Esophagus squamous epithelium (tissue), 5 donors: ENCODE measurements at places on chromosomes 16 and 17.

DNA sequence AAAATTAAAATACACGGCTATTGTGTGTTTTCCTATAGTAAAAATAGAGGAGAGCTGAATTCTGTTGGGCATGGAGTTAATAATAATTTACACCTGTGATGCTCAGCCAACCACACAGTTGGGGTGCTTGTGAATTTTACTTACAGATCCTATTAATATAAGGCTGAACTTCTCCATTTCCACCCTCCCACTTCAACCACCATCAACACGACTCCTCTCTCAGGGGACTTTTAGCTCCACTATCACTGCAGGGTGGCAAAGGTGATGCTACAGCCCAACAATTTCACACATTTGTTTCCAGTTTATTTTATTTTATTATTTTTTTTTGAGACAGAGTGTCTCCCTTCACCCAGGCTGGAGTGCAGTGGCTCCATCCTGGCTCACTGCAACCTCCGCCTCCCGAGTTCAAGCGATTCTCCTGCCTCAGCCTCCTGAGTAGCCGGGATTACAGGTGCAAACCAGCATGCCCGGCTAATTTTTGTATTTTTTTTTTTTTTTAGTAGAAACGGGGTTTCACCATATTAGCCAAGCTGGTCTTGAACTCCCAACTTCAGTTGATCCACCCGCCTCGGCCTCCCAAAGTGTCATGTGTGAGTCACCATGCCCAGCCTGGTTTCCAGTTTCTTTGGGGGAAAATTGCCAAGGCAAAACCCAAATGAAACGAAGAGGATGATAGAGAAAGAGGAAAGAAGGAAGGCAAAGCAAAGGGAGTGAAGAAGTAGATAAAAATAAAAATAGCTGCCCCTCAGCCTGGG lies 57.9 kb downstream of the GNA13 start:
- DNase-seq: no peak

DNA sequence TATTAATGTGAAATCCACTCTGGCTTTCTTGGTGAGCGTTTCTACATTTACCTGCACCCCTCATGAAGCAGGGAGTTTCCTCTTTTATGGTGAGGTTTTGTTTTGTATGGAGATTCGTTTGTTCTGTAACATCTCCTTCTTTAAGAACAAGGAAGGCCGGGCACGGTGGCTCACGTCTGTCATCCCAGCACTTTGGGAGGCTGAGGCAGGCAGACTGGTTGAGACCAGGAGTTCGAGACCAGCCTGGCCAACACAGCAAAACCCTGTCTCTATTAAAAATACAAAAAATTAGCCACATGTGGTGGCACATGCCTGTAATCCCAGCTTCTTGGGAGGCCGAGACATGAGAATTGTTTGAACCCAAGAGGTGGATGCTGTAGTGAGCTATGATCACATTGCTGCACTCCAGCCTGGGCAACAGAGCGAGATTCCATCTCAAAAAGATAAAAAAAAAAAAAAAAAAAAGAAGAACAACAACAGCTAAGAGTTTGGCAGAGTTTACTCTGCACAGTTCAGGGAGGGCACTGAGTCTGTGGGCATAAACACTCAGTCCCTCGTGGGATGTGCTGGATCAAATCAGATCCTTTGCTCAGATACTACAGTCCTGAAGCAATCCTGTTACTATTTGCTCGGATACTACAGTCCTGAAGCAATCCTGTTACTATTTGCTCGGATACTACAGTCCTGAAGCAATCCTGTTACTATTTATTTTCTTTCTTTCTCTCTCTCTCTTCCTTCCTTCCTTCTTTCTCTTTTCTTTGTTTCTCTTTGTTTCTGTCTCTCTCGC lies 28.9 kb downstream of the ADCY9 start:
- DNase-seq: no peak

DNA sequence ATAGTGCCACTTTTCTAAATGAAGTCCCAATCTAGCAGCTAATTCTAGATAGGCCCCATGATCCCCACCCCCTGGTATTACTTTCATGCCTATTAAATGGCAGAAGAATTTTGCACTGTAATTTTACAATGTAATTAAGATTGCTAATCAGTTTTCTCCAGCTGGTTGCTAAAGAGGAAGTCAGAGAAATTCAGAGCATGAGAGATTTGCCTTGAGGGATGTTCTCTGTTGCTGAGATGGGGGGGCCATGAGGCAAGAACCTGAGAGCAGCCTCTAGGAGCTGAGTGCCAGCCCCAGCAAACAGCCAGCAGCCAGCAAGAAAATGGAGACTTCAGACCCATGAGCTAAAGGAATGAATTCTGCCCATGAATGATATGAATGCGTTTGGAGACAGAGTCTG lies 38.9 kb downstream of the SHCBP1 start:
- DNase-seq: no peak

GRCh38 chr17:39792526-39793221 lies 54.9 kb downstream of the GRB7 start:
- no peak for DNase-seq

DNA sequence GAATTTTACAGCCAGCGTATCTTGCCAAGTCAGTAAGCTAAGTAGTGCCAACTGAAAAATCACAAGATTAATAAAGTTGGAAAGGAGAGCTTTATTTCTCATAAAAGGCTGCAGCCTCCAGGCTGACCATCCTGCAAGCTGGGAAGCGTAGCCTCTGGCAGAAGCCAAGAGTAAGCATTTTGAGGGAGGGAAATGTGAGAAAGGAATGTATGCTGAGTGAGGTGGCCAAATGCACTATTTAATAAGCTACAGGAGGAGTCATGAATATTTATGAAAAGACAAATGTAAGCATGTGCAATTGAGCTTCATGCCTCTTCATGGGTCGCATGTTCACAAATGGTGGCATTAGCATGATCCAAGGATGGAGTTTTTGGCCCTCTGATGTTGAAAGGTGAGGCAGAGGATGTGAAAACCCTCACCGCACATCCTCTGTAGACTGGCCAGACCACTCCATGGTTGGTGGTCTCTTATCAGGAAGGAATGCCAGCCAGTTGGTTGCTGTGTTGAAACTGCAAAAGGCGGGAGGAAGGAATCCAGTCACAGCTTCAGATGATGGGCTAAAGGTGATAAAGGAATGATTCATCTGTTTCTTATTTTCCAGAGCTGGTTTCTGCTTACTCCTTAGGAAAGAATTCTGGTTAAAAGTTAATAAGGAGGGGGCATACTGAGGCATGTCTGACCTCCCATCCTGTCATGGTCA lies 9.2 kb downstream of the KRT33B start:
- no peak for DNase-seq

DNA sequence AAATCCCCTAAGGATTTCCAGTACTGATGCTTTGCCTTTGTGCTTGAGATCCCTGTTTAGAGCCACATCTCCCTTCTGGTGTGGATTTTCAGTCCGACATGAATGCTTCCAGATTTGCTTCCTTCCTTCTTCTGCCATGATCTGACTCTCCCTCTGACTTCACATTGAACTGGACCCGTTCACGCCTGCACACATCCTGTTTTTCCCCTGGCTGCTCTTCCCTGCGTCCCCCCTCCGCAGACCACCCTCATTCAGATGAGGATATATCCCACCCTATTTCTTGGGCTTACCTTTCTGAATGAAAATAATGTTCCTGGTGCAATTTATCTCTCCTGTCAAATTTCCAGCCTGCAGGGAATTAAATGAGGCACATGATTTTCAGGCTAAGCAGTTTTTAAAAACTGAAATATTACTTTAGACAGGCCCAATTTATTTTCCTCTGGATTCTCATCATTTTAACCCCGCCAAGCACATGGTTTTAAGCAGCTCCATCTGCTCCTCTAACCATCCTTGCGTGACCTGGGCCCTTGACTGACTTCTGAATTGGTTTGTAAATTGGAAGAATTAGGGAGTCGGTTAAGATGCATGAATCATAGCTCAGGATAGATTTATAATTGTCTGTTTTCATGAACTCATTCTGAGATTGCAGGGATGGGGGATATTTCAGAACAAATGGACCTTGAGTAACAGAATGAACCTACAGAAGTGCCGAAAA lies 59.2 kb downstream of the BMERB1 start:
- no peak for DNase-seq

GRCh38 chr16:9003322-9003721 lies 39.6 kb upstream of the USP7 start:
- no peak for DNase-seq

- no peak for DNase-seq
Observed at GRCh38 chr17:33055171-33055611, 63.5 kb downstream of the SPACA3 start.

- DNase-seq: no peak
Observed at GRCh38 chr16:2042171-2042985, 5.3 kb downstream of the NTHL1 start.

DNA sequence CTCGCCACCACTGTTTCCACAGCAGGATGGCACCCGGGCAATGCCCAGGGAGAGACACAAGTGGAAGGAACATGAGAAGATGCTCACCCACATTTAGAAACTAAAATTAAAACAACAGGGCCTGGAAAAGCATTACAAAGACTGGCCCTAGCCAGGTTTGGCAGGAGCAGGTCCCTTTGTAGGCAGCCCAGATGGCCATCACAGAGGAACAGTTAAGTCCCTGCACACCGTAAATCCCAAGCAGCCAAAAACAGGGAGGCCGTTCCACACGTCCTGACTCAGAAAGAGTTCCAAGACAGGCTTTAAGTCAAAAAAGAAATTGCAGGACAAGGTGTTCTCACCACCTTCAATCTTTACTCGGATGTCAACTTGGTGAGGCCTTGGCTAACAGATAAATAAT lies 127.1 kb downstream of the DYNLRB2 start:
- no peak for DNase-seq

- DNase-seq: no peak
Observed at GRCh38 chr17:58270476-58271215, 10.1 kb downstream of the MPO start.

GRCh38 chr17:76048025-76048605 lies 21.0 kb upstream of the EVPL start:
- DNase-seq: no peak

DNA sequence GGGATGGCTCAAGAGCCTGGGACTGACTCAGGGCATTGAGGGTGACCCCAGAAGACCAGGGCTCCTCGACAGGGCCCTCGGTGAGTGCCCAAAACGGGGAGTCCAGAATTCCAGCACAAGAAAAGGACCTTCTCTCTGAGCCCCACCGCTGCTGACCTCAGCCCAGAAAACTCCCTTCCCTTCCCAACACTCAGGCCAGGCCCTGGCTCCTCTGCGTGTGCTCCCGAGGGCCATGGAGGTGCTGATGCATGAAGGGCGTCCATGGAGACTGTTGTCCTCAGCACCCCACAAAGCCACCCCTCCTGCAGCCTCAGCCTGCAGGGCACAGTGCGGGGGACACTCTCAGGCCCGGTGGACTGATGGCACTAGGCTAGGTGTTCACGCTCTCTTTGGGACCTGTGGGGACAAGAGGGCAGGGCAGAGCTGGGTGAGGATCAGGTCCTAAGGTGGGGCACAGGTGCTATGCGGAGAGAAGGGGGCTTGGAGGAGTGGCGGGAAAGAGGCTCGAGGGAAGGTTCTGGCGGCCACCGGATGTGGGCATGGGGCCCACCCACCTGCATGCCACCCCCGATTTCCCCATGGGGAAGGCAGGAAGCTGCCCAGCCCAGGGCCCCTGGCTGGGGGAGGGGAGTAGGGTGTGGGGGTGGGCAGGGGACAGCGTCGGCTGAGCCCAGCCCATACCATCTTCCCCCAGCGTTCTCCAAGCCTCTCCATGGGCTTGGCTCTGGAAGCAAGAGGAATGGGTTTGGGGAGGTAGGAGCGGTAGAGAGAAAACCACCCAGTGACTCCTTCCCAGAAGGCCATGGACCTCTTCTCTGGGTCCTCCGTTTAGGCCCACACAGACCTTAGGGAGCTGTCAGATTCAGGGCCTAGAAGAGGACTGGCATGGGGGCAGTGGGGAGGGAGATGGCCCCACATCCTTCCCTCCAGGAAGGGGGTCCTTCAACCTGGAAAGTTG lies 4.5 kb upstream of the TSPOAP1 start:
- DNase-seq: no peak

DNA sequence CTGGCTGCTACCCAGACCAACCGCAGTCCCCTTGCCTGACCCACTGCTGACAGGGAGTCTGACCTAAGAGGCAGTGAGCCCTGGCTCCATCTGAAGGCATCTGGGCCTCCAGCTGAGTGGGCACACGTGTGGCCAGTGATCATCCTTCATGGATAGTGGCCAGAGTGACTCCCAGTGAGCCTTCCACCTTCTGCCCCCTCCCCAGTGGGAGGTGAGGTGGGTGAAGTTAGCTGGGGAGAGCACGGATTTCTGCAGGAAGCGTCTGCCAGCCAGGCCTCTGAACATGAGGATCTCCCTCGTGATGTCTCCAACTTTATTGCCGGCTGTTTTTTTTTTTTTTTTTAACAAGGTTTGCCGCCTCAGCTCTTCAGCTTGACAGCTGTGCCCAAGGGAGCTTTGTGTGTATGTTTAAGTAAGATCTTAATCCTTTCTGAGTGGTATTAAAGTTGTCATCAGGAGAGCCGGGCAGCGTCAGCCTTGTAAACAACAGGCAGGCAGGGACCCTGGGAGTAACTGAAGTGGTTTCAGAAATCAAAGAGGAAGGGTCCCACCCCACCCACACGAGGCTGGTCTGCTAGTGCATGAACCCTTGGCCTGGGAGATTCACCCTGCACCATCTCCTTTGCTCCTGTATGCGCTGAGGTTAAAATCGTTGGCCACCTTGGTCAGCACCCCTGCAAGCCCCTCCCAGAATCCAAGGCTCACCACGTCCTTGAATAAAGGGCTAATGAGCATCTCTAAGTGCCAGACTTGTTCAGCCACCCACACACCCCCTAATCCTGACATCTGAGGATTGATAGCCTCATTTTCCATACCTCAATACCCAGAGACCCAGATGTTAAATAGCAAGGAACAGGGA lies 33.3 kb downstream of the RHBDL3 start:
- DNase-seq: no peak

DNA sequence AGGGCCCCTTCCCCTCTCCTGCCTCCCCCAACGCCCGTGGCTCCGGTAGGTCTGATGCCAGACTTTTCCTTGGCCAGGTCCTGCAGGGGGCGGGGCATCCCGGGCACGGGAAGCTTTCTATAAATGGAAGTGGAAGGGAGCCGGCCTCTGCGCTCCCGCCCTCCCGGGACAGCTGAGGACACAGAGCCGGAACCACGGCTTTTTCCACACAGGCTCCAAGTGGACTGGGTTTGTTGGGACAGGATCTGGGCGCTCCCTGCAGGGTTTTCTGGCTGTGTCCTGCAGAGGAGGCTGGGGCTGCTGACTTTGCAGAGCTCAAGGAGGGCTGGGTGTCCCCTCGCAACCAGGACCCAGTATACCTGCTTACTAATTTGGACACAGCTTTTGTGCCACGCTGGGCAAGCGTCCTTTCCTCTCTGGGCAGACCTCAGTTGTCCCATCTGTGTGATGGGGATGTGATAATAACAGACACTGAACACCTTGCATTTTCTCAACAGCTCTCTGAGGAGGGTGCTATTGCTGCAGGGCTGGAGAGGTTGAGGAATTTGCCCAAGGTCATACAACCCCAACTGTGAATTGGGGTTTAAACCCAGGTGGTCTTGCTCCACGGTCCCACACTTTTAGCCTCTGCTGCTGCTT lies 1.8 kb downstream of the TNS4 start:
- DNase-seq: no peak
